ENCODE measurements at places on chromosomes 4 and X.

- no peak for DNase-seq
These were observed 168.3 kb upstream of the RPS6KA3 start for GRCh38 chrX:20434986-20435385.

DNA sequence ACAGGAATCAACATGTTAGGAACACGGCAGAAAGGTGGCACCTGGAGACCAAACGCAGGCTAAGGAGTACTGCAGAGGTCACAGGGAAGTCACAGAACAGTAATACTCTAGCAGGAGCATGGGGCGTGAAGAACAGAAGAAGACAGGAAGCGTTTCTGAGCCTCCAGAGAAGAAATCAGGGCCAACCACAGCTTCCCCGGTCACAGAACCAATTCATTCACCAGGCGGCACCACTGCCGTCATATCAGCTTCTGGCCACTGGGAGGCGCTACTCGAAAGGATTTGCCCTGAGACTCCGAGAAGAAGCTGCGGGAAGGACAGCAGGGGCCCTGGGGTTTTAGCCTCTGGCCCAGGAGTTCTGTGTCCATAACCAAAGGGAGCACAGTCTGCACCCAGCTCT lies 78.0 kb upstream of the DRD5 start:
- no peak for DNase-seq

- no peak for DNase-seq
These were observed 26.3 kb upstream of the TRPC3 start for GRCh38 chr4:121978172-121978516.

DNA sequence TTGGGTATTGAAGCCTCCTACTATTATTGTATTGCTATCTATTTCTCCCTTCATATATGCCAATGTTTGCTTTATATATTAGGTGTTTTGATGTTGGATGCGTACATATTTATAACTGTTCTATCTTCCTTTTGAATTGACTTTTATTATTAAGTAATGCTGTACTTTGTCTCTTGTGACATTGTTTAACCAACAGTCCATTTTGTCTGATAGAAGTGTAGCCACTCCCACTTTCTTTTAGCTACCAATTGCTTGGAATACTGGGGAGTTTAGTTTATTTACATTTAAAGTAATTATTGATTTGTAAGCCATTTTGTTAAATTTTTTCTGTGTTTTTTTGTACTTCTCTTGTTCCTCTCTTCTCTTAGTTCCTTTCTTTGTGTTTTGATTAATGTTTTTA lies 195.9 kb downstream of the GC start:
- no peak for DNase-seq
